ENCODE measurements at places on chromosomes 16 and 17. TPM values are rescaled to one million over a fixed set of nuclear protein-coding genes. Genes with fewer than 3 reads are reported as not detected.

The TCAP gene
- total RNA-seq = 1.6 TPM

The SYCE1L gene
- total RNA-seq = 4.5 TPM

DNA sequence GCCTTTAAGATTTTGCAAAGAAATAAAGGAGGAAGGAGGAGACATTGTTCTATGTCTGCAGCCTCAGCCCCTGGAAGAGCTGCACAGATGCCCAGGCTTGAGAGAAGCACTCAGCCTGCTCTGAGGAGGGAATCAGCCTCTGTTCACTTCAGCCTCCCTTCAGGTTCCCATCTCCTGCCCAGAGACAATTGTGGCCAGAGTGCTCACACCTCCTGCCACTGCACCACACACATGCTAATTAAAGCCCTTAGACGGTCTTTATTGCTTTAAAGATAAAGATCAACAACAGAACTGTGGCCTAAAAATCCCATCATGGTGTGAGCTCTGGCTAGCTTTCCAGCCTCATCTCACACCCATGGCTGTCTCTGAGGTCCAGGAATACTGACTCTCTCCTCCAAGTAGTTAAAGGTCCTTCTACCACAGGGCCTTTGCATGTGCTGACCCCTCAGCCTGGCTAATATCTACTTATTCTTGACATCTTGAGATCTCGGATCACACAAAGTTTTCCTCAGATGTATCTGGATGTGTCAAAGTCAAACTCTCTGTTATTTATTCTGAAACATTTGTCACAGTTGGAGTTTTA lies 33.8 kb downstream of the CHD9NB start:
- DNase-seq = no peak
- H3K4me3 ChIP-seq = no peak overlapping the region
- H3K36me3 ChIP-seq = no peaks in the 10 kb centered on the region
- no peak overlapping the region for H3K27ac ChIP-seq
- H3K4me1 ChIP-seq = no peaks in the 10 kb centered on the region
- no peaks in the 10 kb centered on the region for H3K27me3 ChIP-seq

- no peaks in the 10 kb centered on the region for H3K27me3 ChIP-seq
- H3K27ac ChIP-seq = no peak overlapping the region
- H3K4me3 ChIP-seq = no peak overlapping the region
- no peaks in the 10 kb centered on the region for H3K36me3 ChIP-seq
Measured at GRCh38 chr16:11128211-11129141, 127.5 kb downstream of the SOCS1 start.

GRCh38 chr17:21146362-21147015 lies 19.7 kb downstream of the DHRS7B start:
- no peak overlapping the region for H3K27ac ChIP-seq
- no peak for DNase-seq
- H3K4me3 ChIP-seq = no peak overlapping the region
- H3K36me3 ChIP-seq = no peaks in the 10 kb centered on the region
- H3K4me1 ChIP-seq = no peaks in the 10 kb centered on the region
- H3K27me3 ChIP-seq = no peaks in the 10 kb centered on the region

DNA sequence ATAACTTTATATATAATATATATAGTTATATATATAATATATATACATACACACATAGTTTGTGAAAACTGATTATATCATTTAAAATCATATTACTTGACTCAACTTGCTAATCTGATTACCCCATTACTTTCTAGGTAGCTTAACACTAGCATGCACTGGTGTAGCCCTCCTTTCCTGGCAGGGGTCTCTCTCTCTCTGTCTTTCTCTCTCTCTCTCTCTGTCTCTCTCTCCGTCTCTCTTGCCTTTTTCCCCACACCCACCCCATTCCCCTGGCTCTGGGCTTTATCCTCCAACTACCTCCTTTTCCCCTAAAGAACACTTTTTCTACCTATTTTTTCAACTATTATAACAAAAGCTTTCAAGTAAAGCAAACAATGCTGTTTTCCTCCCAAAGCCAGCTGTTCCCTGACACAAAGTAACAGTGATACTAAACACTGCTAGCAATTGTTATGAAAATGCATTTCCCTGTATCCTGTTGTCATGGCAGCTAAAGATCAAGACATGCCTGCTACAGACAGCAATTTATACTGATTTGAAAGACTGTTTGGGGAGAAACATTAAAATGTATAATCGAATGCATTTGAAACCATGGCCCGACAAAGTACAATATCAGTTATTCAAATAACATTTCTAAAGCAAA lies 89.4 kb downstream of the CHD9NB start:
- H3K4me1 ChIP-seq = no peaks in the 10 kb centered on the region
- no peak for DNase-seq
- H3K36me3 ChIP-seq = no peaks in the 10 kb centered on the region
- no peak overlapping the region for H3K4me3 ChIP-seq
- no peaks in the 10 kb centered on the region for H3K27me3 ChIP-seq
- no peak overlapping the region for H3K27ac ChIP-seq

DNA sequence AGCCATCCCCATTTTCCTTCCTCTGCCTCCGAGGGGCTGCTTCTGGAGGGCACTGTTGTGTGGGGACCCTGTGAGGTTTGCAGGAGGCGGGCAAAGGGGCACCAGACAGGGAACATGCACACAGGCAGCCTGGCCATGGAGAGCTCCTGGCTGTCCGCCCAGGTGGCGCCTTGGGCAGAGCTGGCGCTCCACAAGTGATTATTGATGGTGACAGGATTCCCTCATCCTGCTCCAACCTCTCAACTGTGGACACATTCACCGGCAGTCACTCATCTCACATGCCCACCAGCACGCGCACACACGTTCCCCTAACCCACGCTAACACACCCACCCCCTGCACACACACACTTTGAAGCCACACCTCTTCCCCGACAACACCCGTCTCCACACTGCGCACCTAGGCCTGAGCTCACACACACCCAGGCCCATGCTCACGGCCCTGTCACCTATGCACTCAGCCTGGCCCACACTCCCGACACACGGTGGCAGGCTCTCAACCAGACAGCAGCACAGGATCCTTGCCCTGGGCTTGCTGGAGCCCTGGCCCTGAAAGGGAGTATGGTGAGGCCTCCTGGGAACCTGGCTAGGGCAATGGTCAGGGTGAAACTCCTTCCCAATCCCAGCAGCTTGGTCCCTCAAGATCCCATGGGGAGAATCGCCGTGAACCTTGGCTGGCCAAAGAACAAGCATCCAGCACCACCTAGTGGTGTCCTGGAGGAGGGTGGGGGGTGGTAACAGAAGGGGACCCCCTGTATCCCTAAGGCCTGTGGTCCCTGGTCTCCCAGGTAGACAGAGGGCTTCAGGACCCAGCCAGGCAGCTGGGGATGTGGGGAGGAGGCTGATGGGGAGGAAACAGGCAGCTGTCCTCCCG lies 3.6 kb downstream of the PNMT start:
- no peaks in the 10 kb centered on the region for H3K27me3 ChIP-seq
- peaks cover 14% of the 10 kb centered on the region for H3K4me1 ChIP-seq
- DNase-seq = no peak
- no peak overlapping the region for H3K27ac ChIP-seq
- no peak overlapping the region for H3K4me3 ChIP-seq

- DNase-seq = peak; percentile 66
- no peaks in the 10 kb centered on the region for H3K36me3 ChIP-seq
- no peaks in the 10 kb centered on the region for H3K27me3 ChIP-seq
- no peak overlapping the region for H3K4me3 ChIP-seq
Measured at GRCh38 chr17:16905593-16906191, 66.2 kb downstream of the TNFRSF13B start.

The PPP1R27 gene
- total RNA-seq = not detected

The SCO1 gene
- 28.0 TPM for total RNA-seq

DNA sequence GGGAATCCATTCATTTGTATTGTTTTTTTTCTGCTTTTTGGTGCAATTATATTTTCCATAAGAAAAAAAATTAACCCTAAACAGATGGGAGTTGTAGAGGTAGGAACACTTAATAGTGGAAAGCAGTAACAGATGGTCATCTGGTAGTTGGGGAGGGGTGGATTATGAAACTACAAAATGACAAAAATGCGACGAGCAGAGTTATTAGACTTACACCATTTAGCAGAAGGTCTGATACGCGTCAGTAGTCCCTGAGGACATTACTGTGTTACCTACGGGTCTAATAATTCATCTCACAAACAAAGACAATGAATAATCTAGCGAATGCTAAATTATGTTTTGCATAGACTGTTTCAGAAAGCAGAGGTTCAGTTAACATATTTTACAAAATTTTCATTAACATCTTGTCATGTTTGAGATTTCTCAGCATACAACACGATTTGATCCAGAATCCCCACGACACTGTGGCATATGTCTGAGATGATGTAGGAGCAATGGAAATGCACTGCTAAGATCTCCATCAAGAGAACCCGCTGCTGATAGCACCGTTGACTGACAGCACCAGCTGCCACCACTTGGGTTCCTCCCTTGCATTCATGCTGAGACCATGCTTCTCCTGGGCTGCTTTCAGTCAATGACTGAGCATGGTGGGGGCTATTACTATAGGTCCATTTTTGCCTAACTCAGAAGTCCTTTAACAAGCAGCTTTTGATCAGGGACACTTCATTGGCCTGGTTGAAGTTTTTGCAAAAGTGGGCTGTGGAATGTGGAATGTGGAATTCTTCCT lies 182.2 kb upstream of the CPHXL start:
- no peaks in the 10 kb centered on the region for H3K36me3 ChIP-seq
- H3K27ac ChIP-seq = no peak overlapping the region
- H3K4me1 ChIP-seq = no peaks in the 10 kb centered on the region

All from Panc1 (cell line).